ENCODE measurements at places on chromosomes 16 and 17.

GRCh38 chr17:66952031-66952524 is 12.4 kb upstream of the CACNG4 start:
- no peak for DNase-seq

GRCh38 chr16:60741810-60742209 is 1294.4 kb downstream of the CDH8 start:
- no peak for DNase-seq

DNA sequence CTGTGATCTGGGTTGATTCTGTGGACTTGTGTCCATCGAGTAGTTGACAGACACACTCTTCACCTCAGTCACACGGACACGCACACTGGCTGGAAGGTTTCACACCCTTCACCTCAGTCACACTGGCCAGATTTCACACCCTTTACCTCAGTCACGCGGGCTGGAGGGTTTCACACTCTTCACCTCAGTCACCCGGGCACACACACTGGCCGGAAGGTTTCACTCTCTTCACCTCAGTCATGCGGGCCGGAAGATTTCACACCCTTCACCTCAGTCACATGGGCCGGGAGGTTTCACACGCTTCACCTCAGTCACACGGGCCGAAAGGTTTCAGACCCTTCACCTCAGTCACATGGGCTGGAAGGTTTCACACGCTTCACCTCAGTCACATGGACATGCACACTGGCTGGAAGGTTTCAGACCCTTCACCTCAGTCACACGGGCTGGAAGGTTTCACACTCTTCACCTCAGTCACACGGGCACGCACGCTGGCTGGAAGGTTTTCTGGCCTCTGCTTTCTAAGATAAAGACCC is 96.2 kb downstream of the PGS1 start:
- peak; percentile 9 for DNase-seq

DNA sequence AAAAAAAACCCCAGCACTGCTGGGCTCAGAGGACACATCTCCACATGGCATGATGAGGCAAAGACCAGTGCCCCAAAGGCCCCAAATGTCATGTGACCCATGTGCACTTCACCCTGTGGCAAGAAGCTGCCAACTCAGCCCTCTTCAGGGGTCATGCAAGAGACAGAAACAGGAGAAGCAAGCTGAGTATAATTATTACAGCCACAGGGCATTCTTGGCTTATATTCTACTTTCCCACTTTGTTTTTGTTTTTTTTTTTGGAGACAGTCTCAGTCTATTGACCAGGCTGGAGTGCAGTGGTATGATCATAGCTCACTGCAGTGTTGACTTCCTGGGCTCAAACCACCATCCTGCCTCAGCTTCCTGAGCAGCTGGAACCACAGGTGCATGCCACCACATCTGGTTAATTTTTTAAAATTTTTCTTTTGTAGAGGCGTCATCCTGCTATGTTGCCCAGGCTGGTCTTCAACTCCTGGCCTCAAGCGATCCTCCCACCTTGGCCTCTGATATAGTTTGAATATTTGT is 32.7 kb upstream of the LITAF start:
- DNase-seq, result no peak

DNA sequence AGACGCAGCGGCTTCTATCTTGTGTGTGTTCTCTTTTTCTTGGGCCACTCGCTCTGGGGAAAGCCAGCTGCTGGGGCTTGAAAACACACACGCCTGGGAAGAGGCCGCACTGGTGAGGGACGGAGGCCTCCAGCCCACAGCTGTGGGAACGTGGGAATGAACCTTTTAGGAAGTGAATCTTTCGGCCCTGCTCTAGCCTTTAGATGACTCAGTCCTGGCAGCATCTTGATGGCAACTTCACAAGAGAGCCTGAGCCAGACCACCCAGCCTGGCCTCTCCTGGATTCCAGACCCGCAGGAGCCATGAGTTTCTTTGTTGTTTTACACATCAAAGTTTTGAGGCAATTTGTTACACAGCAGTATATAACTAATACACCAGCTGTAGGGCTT is 2.2 kb upstream of the PDPK1 start:
- no peak for DNase-seq

DNA sequence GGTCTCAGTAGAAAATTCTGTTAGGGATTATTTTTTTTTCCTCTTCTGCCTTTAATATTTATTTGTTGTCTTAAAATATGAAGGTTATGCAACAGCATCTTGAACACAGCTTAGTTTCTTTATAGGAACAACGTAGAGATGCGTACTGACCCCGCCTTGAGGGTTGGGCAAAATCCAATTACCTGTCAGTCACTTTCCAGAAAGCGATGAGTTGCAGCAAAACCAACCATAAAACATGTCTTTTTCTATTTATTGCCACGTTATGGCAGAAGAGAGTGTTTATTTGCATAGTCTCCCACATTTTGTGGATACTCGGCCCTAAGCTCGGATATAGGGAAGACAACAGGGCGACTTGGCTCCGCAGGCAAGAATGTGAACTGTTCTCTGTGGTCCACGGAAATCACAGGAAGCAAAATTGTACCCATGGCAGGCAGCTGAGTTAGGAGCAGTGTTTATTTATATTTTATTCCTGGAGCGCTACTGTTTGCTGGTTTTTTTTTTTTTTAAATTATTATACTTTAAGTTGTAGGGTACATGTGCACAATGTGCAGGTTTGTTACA is 44.3 kb upstream of the CACNG5 start:
- DNase-seq, result no peak

GRCh38 chr17:21161498-21162393 is 35.0 kb downstream of the DHRS7B start:
- no peak for DNase-seq

DNA sequence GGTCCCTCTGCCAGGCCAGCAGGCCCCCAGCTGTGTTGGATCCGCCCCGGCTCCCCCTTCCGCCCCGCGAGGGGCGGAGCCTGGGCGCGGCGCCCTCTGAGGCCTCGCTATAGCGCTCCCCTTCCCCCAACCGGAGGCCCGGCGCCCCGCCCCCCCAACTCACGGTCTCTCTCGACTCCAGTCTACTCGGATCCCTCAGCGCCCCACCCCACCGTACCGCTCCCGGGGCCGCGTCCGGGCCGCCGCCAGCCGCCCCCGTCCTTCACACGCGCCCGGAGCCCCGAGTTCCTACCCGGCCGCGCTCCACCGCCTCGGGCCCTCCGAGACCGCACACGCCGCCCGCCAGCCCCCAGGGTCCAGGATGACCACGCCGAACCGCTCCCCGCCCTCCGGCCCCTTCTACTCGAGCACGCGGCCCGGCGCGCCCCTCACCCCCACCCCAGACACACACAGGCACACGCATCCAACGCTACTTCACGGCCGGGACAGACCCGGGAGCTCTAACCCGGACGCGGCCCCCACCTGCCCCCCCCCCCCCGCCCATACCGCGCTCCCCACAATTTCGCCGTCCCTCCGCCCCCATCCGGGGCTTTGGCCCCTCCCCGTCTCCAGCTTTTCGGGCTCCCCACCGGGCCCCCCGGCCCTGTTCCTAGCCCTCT is 1.4 kb downstream of the PHF23 start:
- DNase-seq, result peak; percentile 75

GRCh38 chr16:30458561-30459394 is 13.1 kb upstream of the SEPHS2 start:
- peak; percentile 44 for DNase-seq

DNA sequence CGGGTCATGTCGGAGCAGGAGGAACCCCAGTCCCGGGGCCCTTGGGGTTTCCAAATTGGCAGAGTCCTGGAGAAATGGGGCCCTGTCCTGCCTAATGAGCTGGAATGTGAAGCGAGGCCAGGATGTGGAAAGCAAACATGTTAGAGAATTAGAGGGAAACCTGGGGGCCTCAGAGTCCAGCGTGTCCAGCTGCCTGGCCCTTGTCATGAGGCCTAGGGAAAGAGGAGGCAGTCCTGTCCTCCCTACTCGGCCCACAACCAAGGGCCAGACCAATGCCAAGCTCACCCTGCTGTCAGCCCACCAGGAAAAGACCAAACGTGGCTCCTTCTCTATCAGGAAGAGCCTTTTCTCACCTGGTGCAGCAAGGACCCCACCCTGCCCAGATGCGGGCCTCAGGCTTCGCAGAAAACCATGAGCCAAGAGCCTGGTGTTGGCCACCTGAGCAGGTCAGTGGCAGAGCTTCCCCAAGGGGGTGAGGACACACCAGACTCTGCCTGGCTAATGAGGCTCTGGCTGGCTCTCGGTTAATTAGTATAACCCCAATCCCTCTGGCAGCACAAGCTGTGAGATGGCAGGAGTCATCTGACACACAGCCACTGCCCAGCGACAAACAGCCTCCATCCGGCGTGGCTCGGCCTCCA is 10.1 kb downstream of the TEKT5 start:
- DNase-seq, result no peak
